ENCODE measurements at places on chromosomes 2 and 18. TPM values are rescaled to one million over a fixed set of nuclear protein-coding genes. Genes with fewer than 3 reads are reported as not detected.

The FAM237A gene
- total RNA-seq, result not detected

The NMS gene
- total RNA-seq, result not detected

The EFEMP1 gene
- 400 TPM for total RNA-seq

The GALNT3 gene
- 0.33 TPM for total RNA-seq

The FHOD3 gene
- 4.9 TPM for total RNA-seq

The KANSL3 gene
- total RNA-seq, result 65.0 TPM

The ATP6V1B1 gene
- not detected for total RNA-seq

The SOX11 gene
- total RNA-seq, result not detected

The ABCG8 gene
- total RNA-seq, result not detected

The NIFK gene
- 18.7 TPM for total RNA-seq

Measured in subcutaneous adipose tissue (tissue), 4 donors.